Stimulated activated CD4-positive, alpha-beta T cell treated with anti-CD3 and anti-CD28 coated beads, Interleukin-2, amount 100 ng/mL, for 24 hours (primary cell): ENCODE measurements at places on chromosomes 5 and 9.

DNA sequence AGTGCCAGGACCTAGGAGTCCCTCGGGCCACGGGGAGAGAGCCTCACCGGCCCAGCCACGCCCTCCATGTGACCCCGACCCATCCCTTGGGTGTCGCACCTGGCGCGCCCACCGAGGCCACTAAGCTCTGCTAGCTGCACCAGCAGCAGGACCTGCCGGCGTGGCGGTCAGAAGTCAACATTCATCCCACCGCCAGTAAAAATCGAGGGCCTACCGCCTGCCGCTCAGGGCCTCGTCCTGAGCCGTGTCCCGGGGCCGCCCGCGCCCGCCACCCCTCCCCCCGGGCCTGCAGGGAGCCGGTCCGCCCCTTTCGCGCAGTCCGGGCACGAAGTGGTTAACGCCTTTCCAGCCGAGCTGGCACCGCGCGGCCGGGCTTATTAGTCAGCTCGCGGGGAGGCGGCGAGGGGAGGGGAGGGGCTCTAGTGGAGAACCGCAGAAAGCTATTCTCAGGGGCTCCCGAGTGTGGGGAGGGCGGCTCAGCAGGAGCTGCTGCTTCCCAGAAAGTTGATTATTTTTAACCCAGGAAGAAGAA lies 124.4 kb downstream of the C9orf50 start:
- DNase-seq, result peak; percentile 87

DNA sequence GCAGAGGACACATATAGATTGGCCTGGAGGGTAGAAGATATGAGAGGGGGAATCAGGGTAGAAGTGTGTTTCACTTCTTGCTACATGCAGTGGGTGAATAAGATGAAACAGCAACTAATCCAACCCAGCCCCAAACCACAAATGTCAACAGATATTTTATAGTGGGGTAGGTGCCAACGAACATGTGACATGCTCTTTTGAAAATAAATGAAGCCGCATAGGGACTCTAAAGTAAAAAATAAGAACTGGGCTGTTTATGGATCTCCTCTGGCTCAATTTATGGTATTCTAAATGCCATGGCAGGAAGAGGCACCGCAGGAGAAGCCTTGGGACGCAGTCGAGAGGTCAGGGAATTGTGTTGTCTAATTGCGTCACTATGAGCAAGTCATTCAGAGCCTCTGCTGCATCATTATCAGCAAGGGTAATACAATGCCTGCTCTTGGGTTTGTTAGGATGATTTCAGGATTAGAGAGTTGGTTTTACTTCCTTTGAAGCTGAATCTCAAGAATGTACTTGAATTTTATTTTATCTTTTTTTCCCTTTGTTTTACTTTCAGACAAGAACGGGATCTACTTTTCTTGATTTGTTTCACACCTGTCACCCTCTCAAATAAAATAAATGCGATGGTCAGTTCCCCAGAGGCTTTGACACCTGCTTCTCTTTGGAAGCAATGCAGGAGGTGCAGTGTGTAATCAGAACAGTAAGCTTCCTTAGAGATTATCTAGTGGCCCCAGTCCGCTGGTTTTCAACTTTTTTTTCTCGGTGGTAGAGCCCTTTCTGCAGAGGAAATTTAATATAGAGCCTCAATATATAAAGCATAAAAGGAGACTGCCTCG lies 375.6 kb upstream of the CLINT1 start:
- DNase-seq, result no peak

- DNase-seq, result no peak
Observed at GRCh38 chr5:113771483-113771882, 258.0 kb downstream of the YTHDC2 start.

GRCh38 chr9:14350754-14351153 lies 36.8 kb upstream of the NFIB start:
- no peak for DNase-seq

DNA sequence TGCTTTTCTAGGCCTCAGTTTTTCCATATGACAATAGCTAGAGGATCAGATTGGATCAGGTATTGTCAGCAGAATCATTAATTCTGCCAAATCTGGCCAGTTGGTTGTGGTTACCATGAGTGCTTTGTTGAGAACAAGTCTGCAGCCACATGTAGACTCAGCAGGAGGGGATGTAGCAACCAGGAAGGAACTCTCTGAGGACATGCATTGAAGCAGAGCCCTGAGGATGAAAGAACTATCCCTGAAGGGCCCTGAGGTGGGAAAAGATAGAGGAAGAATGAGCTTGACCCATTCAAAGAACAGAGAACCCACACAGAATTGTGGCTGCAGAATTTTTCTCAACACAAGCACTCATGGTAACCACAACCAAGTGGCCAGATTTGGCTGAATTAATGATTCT lies 60.1 kb upstream of the AFAP1L1 start:
- DNase-seq, result no peak

GRCh38 chr9:137128862-137129455 lies 10.0 kb upstream of the GRIN1 start:
- no peak for DNase-seq

DNA sequence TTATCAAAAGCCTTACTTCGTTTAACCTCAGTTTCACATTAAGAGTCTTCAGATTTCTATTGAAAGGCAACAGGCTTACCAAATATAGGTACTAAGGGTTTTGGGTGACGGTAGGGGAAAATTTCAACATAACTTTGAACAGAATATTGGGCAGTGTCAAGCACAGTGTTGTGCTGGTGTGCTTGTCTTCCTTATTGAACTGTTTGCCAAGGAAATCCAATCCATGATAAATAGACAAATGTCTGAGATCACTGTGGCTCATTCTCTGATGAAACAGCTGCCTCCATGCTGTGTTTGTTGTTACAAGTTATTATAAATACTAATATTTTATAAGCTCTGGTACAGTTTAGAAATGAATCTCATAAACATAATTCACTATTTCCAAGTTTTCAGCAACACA lies 730.1 kb downstream of the NR2F1-AS1 start:
- no peak for DNase-seq

GRCh38 chr9:91395553-91396471 lies 27.8 kb downstream of the NFIL3 start:
- DNase-seq, result peak; percentile 33

- no peak for DNase-seq
Observed at GRCh38 chr9:107112707-107113243, 170.3 kb upstream of the RAD23B start.

- DNase-seq, result no peak
Observed at GRCh38 chr9:134136996-134137299, 1.1 kb downstream of the WDR5 start.
